Renal pelvis (tissue), 12 donors: ENCODE measurements at places on chromosomes 11 and 22. TPM values are rescaled to one million over a fixed set of nuclear protein-coding genes. Genes with fewer than 3 reads are reported as not detected.

DNA sequence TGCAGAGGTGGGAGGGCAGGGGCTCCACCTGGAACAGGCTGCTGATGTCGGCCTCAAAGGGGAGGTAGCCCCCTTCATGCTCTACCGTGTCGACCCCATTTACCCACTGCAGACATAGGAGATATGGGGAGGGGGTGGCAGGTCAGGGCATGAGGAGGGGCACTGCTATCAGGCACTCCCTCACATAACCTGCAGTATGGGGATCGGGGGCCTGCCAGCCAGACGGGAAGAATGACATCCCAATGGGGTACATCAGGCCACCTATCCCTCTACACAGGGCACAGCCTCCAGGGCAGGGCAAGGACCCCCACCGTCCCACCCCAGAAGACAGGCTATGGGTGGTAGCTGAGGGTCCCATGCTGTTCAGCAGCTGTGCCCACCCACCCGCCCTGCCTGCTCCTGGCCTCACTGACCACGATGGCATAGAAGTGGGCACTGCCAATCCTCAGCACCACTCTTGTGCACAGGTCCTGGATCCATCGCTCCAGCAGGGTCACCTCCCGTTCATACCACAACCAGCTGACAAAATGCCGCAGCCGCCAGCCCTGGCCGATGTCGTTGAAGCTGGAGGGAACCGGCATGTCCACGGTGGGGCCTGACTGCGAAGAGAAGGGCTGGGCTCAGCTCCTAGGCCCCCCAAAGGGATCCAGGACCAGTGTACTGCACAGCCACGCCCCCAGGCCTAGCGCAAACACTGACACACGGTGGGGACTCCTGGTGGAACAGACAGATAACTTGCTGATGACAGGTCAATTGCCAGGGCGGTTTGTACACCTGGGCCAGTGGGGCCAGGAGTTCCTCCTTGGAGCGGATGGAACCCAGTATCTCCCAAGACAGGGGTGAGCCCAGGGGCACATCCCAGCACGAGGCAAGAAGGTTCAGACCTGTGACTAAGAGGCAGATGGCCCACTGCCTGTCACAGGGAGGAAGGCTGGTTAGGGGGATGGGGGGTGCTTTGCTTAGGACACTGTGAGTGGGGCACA is 24.1 kb downstream of the RGL4 start:
- no peak for DNase-seq

GRCh38 chr11:15893080-15893492 is 463.3 kb downstream of the SOX6 start:
- no peak for DNase-seq

DNA sequence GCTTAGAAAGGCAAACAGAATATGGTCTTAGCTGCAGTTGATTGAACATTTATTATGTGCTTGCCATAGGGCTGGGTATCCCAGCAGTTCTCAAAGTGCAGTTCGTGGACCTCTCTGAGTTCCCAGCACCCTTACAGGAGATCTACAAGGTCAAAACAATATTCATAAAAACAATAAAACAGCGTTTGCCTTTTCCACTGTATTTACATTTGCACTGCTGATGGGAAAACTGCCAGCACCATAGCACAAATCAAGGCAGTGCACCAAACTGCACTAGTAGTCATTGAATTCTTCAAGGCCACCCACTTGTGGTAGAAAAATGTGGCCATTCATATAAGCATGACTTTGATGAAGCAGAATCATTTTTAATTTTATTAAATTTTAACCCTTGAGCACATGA is 128.1 kb downstream of the CCDC34 start:
- no peak for DNase-seq

GRCh38 chr22:24427500-24428164 is at the start of gene ADORA2A:
Gene ADORA2A, plus strand, starts transcription at chr22:24427599. Its CDS starts 5,806 bp downstream, at chr22:24433405.
- DNase-seq: no peak

- DNase-seq: no peak
These were observed 157.0 kb downstream of the GRIK4 start for GRCh38 chr11:120668537-120668936.

DNA sequence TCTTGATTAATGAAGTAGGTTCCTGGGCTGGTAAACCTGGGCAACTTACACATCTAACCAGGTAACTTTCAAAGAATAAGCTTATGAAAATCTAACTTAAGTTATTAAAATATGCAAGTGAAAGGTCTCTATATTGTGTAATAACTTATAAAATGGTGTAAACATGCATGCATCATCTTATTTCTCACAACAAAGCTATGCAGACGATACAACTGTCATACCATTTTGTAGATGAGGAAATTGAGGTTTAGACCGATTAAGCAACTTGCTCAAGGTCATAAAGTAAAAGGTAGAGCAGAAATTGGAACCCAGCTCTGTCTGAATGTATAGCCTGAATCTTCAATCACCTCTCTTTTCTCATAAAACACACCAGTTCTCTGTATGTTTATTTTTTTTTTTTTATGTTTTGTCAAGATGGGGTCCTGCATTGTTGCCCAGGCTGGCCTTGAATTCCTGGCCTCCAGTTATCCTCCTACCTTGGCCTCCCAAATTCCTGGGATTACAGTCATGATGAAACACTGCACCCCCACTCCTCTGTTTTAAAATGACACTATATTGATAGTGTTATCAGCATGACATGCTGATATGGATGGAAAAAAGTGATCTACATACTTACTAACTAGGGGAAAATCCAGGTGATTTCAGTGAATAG is 109.6 kb downstream of the SGSM3 start:
- DNase-seq: no peak

The SLC43A3 gene
- 25.0 TPM for polyA plus RNA-seq

The PANX2 gene
- 2.5 TPM for polyA plus RNA-seq

The CATSPERZ gene
- not detected for polyA plus RNA-seq

The GRM5 gene
- 0.21 TPM for polyA plus RNA-seq

The HTR3A gene
- 0.11 TPM for polyA plus RNA-seq

The PGA5 gene
- polyA plus RNA-seq: 0.92 TPM

The PGA3 gene
- polyA plus RNA-seq: not detected

The NPAS4 gene
- polyA plus RNA-seq: 0.13 TPM
